ENCODE measurements at places on chromosomes 6 and 20. TPM values are rescaled to one million over a fixed set of nuclear protein-coding genes. Genes with fewer than 3 reads are reported as not detected.

TMEM217 gene
- 1.4 TPM for total RNA-seq

RIPOR3 gene
- not detected for total RNA-seq

HLA-F gene
- total RNA-seq, result 534 TPM

PNLDC1 gene
- total RNA-seq, result 0.42 TPM

COL11A2 gene
- 1.00 TPM for total RNA-seq

MAP7 gene
- total RNA-seq, result 0.14 TPM

DNA sequence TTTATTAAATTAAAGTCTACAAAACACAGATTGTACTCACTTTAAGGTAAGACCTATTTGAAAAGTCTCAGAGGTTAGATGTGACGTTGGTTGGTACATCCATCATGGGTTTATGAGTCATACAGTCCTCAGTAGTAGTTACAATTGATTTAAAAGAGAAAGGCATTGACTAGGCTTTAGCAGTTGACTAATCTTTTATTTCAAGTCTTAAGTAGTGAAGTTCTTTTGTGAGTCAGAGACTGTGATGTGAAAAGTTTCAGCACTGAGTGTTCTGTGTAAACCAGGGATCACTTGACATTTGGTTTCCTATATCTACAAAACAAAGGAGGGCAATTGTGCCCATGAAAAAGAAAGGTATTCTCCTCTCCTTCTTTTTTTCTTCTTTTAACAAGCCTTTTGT lies 221.3 kb downstream of the GRIK2 start:
- no peak for DNase-seq

DNA sequence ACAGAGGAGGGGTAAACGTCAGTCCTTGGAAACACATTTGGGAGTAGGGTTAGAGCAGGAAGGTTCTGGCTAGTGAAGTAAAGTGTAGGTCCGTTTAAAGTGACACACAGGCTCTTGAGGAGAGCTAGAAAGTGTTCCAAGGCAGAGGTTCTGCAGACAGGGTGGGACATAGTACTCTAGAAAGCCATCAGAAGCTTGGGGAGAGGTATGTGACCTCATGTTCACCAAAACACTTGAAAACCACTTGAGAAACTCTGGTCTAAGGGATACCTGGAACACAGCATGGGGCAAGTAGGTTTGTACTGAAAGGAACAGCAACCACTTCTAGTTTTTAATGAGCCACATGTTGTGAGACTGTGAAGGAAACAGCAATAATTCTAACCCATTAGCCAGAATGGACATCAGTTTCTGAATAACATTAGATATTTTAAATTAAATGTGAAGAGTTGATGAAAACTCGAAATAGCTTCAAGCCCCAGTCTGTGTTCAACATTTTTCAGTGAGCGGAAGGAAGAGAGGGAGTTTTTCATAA lies 49.0 kb downstream of the SOBP start:
- DNase-seq, result no peak

GRCh38 chr20:46122516-46123481 lies 4.7 kb downstream of the CD40 start:
- no peak for DNase-seq

GRCh38 chr20:37471741-37472235 lies 49.3 kb upstream of the NNAT start:
- DNase-seq, result no peak

GRCh38 chr6:106730718-106731117 lies 101.3 kb downstream of the QRSL1 start:
- DNase-seq, result no peak

GRCh38 chr6:39451831-39452230 lies 129.3 kb upstream of the KCNK16 start:
- no peak for DNase-seq

DNA sequence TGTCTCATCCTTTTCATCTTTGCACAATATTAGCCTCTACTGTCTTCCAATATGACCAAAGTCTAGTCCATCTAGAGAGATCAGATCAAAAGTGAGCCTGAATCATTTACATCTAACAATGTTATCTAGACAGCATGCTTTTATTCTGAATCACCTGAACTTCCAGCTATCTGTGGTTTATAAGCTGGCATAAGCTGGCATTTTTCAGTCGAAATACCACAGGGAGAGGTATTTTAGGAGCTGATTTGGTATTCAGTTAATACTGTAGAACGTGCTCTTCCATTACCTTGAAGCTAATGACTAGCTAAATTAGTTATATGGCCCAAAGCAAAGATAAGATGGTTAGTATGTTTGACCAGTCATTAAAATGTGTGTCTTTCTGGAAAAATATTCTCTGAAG lies 188.3 kb upstream of the AGPAT4 start:
- no peak for DNase-seq

DNA sequence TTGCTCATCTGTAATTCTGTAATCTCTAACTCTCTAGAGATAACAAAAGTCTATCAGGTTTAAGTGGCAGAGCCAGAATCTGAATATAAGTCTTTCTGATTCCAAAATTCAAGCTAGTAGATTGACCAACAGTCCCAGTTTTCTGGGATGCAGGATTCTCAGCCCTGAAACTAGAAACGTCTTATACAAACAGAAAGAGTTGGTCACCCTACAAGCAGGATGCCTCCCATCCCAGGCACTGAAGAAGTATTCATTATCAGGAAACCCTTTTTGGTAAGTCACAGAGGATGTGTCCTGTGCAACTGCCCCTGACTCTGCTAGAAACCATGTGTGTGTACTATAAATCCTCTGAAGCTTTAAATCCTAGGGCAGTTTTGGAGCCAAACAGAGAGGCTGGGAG lies 135.0 kb downstream of the CARMIL1 start:
- DNase-seq, result no peak

DNA sequence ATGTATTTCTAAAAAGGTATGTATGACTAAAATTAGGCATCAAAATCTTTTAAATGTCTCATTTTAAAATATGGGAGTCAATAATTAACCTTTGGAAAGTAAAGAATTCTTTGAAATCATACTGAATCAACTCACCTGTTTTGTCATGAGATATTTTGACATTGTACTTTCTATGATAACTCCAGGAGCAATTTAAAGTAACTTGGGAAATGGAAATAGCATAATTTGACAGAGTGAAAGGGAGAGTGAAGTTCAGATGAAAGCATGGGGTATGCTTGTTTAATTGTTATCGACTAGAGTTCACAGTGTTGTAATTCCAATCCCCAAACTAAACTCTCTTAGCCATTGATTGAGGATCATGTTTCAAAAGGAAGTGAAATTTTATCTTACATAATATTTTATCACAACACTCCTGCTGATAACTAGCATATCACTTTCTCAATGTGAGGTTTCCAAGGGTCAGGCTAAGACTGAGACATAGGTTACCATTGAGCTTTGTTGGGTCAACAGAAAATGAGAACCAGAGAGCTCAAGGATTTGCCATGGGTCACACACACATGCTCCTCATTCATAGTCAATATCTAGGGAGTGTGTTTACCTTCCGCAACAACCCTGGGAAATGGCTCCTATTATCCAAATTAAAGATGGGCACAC lies 2.3 kb downstream of the GSTA1 start:
- no peak for DNase-seq

DNA sequence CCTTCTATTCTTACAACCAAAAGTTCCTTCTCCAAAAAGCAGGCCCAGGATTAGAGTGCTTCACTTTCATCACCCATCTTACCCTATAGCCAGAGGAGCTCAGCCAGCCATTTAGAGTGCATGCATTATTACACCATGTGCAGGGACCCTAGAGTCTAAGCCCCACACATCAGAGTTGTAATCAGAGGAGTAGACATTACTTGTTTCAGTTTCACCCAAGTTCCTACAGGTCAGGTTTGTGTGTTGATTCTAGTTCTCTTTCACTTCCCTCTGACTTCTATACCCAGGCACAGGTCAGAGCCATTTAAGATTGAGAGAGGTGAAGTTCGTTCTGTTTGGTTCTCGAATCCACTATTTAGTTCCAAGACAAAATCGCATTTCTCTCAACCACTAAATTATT lies 16.3 kb upstream of the ARFGEF3 start:
- no peak for DNase-seq

DNA sequence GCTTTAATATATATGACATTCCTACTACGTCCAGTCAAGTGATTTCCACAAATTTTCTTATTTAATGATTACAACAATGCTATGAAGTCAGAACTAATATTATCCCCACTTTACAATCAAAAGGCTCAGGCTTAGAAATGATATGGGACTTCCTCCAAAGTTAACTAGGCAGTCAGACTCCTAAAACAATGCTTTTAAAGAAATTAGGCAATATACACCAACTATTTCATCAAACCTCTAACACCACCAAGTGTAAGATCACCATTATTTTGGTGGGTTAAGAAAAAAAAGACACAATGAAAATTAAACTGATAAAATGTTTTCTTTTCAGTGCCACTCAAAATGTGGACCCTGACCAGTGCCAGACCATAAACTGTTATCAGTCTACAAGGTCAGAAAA lies 256.1 kb upstream of the RUNX2 start:
- DNase-seq, result no peak

DNA sequence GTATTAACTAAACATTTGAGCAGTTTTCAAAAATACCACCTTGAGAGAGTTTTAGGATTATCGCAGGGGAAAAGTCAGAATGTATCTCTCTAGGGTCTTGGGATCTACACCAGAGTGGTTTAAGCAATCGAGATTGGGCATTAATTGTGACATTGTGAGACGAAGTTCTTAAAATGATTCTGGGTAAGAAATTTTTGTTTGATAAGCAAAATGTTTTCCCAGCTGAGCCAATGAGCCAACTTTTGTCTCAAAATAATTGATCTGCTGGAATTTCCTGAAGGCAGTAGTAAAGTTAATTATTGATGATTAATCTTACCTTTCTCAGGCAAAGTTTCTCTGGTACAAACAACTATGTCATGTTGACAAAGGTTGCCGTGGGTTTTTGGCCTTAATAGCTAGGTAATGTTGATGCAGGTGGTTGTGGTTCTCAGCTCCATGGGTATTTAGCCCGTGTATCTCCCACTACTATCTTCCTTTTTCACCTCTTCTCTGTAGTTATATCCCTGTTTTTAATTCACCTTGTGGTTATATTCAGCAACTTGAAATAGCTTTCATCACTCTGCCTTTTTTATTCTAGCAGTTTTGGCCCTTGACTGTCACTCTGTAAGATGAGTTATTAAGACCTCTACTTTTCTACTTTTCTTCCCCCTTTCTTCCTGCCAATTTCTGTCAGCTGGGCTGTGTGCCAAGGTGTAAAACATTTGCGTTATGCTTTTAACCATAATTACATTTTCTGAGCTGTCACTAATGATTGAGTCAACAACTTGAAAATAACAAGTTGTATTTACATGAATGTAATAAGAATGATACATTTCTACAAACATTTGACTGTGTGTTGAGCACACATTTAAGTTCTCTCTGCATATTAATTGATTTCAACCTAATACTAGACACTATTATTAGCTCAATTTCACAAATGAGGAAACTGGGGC lies 368.3 kb upstream of the BTBD3 start:
- DNase-seq, result no peak

DNA sequence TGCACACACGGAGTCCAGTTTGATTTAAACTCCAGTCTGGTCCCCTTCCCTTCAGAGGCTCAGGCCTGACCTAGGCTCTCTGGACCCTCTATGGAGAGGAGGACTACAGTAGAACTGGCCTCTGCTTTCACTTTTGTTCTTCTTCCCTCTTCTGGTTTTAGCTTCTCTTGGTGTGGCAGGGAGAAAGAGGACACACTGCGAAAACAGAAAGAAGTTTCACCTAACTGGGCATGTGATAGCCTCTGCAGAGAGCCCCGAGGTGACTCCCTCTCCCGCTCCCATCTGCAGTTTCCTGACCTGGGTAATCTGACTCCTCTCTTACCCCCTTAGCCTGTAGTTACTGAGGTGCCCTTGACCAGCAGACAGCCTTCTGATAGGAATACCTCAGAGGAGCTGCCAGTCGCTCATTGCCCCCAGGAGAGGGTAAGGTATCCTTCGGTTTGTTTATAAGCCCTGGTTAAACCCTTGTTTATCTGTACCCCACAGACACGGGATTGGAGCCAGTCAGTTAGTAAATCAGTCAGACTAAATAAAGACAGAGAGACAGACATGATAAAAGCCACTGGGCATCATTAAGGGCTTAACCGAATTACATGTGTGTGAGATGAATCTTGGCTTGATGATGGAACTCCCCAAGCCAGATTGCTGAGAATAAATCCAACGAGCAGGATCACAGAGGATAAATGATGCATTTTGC lies 12.0 kb upstream of the DTNBP1 start:
- DNase-seq, result no peak

DNA sequence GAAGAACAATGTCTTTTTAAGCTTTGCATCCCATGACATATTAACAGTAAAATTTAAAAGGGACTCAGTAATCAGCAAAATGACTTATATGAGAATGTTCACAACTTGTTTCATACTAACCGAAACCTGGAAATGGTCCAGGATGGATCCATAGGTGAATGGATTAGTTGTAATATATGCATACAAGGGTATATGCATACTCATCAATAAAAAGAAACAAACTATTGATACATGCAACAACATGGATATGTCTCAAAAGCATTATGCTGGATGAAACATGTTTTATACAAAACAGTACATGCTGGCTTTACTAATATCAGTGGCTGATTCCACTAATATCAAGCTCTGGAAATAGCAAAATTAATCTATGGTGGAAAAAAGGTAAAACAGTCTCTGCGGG lies 108.5 kb upstream of the HIVEP1 start:
- no peak for DNase-seq

- no peak for DNase-seq
These were observed 26.6 kb downstream of the FRMD1 start for GRCh38 chr6:168052291-168052891.

- DNase-seq, result no peak
These were observed 78.6 kb upstream of the TOX2 start for GRCh38 chr20:43835944-43836508.

DNA sequence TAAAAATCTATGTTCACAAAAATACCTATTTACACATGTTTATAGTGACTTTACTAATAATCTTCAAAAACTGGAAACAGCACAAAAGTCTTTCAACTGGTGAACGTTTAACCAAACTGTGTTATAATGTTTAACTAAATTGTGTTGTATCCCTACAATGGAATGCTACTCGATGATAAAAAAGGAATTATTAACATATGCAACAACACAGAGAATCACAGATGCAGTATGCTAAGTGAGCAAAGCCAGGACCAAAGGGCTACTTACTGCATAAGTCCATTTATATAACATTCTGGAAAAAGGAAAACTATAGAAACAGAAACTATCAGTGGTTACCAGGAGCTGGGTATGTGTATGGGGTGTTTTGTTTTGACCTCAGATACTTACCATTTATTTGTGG lies 602.2 kb upstream of the BTBD3 start:
- no peak for DNase-seq

DNA sequence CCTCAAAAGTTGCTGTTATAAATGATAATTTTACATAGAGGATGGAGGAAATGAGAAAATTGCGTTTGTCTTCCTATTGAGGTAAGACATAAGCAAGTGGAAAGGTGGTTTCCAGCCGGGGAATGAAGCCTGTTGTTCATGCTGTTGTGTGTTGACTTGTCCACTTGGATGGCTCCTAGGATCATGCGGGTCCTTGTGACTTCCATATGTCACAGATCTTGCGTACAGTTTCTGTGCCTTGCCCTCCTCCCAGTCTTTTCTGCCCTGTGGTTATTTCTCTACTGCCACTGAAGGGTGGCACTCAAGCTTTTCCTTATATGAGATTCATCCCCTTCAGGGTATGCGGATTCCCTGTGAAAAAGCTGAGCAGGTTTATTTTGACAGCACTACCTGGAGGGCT lies 116.6 kb downstream of the CARMIL1 start:
- DNase-seq, result no peak

Measured in activated naive CD8-positive, alpha-beta T cell treated with anti-CD3 and anti-CD28 coated beads, Interleukin-2, amount 10 ng/mL, durations not matched to agents 7 days and 5 days (primary cell).